Omental fat pad (tissue), 4 donors: ENCODE measurements at places on chromosomes 7 and 10.

GRCh38 chr10:129280908-129281586 lies 186.0 kb upstream of the MGMT start:
- DNase-seq: no peak

GRCh38 chr7:86748843-86749719 lies 105.4 kb downstream of the GRM3 start:
- no peak for DNase-seq

GRCh38 chr10:4283846-4284610 lies 499.0 kb upstream of the KLF6 start:
- no peak for DNase-seq

- no peak for DNase-seq
Observed at GRCh38 chr10:95400787-95401186, 110.0 kb upstream of the PDLIM1 start.

DNA sequence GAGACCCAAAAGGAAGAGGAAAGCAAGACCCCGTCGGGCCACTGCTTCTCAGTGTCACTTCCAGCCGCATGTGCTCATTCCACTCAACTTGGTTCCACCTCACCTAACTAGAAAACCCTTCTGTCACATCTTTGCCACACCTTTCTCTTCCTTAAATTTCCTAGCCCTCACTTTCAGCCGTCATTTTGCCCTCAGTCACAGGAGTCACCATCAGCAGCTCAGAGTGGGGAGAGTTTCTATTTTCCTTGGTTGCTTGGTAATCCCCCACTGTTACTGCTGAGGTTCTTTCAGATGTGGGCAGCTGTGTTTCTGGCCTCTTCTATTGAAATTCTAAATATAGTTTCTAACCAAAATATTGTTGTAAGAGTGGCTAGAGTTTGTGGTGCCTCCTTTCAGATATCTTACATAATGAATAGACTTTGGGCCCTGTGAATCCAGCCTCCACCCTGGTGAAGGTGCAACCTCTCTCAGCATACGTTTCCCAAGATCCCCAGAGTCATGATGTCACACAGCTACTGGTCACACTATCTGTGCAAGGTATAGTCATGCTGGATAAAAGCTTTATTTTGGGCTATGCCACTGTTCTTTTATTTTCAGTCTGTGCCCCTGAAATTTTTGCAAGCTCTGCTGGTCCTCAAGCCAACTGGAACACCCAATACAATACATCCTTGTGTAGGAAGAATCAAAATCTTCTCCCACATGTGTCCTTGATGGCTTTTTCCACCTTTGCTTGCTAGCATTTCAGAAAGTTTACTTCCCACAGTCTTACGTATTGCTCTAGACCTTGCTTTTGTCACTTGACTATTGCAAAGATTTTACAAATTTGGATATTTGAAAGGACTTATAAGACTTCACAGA lies 9.2 kb downstream of the AGBL3 start:
- DNase-seq: no peak

DNA sequence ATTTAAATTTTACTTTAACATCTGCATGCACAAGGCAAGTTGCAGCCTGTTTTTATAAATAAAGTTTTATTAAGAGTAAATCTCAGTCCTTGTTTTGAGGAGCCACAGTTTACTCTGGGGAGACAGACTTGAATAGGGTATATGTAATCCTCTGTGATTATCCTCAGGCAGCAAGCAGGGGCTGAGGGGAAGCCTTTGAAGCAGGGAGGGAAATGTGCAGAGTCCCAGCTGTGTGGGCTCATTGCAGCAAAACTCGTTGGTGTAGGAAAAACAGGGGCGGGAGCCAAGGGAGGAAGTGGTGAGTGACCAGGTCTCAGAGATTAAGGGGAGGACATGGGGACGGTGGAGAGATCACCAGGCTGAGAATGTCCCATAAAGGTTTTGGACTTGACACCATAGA lies 34.3 kb upstream of the SMC3 start:
- no peak for DNase-seq

- no peak for DNase-seq
Observed at GRCh38 chr10:515674-516073, 173.8 kb downstream of the DIP2C start.

DNA sequence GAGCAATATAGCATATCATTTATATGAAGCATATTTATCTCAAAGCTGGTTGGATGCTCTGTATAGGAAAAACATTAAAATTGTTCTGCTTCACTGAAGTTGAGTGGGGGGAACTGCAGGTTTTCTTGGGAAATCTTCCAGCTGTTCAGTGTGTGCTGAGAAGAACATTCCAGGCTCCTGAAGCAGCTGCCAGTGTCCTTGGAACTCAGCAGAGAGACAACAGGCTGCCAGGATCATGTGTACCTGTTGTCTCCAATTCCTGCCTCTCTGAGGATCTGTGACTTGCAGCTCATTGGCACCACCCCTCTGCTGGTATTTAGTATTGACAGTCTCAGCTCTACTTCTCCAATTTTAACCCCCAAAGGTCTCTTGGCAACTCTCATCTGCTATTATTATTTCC lies 42.3 kb upstream of the PRKG1 start:
- DNase-seq: no peak

DNA sequence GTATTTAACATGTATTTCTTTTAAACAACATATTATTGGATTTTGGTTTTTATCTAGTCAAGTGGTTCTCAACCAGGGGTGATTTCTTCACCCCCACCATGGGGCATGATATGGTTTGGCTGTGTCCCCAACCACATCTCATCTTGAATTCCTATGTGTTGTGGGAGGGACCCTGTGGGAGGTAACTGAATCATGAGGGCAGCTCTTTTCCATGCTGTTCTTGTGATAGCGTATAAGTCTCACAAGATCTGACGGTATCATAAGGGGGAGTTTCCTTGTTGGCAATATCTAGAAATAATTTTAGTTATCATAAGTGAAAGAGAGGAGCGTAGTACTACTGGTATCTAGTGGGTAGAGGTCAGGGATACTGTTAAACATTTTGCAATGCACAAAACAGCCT lies 37.6 kb downstream of the TMEM168 start:
- DNase-seq: no peak

GRCh38 chr10:22250897-22251660 lies 33.3 kb upstream of the EBLN1 start:
- no peak for DNase-seq

GRCh38 chr7:34011696-34012095 lies 106.4 kb downstream of the BMPER start:
- DNase-seq: no peak

- no peak for DNase-seq
Observed at GRCh38 chr7:158695726-158696452, 8.7 kb downstream of the NCAPG2 start.

GRCh38 chr7:152607007-152607406 lies 68.9 kb downstream of the XRCC2 start:
- no peak for DNase-seq

DNA sequence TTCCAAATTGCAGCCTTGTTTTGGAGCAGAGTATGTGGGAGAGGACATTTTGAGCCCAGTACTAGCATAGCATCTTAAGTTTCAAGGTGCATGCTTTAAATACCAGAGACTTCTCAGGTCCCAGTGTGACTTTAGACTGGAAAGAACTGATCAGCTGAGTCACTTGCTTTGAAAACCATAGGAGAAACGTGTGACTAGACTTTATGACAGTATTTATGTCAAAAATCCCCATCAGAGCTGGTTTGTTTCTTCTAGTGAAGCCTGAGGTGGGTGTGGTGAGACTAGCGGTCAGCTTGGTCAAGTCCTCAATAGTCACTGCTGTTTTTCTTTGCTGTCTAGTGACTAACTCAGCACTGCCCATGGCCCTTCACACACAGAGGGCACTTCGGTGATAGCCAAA lies 724.2 kb downstream of the GATA3 start:
- DNase-seq: no peak

GRCh38 chr10:31290386-31290785 lies 28.6 kb upstream of the ZEB1 start:
- no peak for DNase-seq

GRCh38 chr7:92973974-92974373 lies 137.6 kb upstream of the CDK6 start:
- DNase-seq: no peak

GRCh38 chr7:128200376-128200775 lies 40.7 kb upstream of the LEP start:
- no peak for DNase-seq

GRCh38 chr7:108716783-108717182 lies 147.1 kb downstream of the DNAJB9 start:
- DNase-seq: no peak

GRCh38 chr10:51250278-51250920 lies 176.1 kb downstream of the PRKG1 start:
- no peak for DNase-seq

DNA sequence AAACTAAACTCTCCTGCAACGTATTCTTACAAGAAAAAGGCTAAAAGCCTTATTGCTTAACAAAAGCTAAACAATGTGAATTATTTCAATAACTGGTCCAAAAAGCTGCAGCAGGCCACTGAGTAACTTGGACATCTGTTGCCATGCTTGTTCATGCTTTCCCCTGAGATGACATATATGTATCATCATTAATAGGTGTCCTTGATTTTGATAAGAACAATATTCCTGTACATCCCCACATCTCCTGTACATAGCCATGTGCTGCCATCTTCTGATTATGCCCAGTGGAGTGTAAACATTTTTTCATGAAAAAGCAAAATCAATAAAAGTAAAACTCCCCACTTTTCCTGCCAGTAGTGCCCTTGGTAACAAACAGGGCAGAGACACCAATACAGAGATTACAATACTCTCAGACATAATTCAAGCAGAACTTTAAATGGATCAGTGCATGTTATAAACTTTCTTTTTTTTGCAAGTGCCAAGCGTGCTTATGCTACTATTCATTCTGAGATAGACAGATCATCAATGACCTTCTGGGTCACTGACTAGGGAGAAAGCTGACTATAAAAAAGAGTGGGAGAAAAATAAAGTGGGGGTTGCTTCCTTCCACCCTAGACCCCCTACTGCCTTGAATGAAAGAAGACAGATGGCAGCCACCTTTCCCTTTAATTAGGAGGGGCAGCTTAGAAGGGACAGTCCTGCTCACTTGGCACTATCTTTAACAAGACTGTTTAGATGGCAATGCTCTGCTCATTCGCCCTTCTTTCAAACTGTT lies 205.5 kb upstream of the KLF14 start:
- no peak for DNase-seq

DNA sequence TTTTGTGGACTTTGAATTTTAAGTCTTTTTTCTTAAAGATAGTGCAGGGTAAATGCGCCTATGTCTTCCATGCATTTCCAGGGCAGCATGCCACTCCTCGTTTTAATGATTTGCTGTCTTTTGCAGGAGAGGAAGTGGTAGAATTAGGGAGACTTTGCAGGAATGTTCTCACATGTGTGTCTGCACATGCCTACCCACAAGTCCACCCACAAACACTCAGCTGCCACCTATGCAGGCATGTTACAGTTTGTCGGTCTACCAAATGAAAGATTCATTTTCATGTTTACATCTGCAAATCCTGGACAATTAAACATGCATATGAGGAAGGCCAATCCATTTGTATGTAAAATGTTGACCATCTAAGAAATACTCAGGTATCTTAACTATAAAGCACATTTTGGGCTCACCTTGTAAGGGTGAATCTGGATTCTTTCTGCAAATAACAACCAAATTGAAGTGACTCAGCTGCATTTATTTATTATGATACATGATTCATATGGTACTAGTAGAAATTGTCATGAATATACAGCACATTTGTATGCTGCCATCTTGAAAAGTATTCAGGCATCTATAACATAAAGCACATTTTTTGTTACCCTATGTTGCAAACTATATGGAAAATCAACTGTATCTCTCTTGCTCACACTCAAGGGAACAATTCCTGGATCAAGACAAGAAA lies 4.7 kb upstream of the TEX36 start:
- no peak for DNase-seq

DNA sequence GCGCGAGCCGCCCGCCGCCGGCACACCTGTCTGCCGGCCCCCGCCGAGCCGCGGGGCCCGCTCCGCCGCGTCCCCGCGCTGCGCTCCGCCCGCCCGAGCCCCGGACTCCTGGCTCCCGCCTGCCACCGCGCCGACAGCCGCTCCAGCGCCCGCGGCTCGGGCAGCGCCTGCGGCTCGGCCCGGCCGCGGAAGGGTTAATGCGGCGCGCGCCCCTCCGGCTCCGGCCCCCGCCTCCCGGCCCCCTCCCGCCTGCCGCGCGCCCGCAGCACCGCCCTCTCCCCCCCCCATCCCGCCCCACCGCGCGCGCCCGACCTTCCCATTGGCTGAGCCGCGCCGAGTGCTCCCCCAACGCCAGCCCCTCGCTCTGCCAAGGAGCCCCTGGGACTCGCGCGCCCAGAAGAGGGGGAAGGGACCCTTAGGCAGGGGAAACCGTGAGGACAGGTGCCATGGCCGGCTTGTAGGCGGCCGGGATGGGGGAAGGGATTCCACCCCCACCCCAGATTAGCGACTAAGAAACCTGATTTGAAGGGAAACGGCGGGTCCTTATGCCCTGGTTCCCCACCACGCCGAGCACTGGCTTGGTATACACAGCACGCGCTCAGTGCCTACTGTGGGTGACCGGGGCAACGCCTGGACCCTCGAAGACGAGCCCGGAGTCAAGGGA lies at the start of gene KCNH2:
Gene KCNH2 (minus strand): TSS at position 196 of the 664 bp plus-strand sequence. CDS start 408 bp downstream, outside the sequence.
- no peak for DNase-seq

GRCh38 chr7:117791877-117792780 lies 81.1 kb downstream of the CTTNBP2 start:
- DNase-seq: no peak

- peak; percentile 4 for DNase-seq
Observed at GRCh38 chr10:78774999-78775711, 293.6 kb upstream of the ZMIZ1 start.

- DNase-seq: no peak
Observed at GRCh38 chr10:58695022-58695421, 182.3 kb downstream of the BICC1 start.

GRCh38 chr10:110841767-110842267 lies 29.9 kb upstream of the PDCD4 start:
- DNase-seq: no peak

GRCh38 chr10:75612904-75613684 lies 181.7 kb downstream of the LRMDA start:
- no peak for DNase-seq

DNA sequence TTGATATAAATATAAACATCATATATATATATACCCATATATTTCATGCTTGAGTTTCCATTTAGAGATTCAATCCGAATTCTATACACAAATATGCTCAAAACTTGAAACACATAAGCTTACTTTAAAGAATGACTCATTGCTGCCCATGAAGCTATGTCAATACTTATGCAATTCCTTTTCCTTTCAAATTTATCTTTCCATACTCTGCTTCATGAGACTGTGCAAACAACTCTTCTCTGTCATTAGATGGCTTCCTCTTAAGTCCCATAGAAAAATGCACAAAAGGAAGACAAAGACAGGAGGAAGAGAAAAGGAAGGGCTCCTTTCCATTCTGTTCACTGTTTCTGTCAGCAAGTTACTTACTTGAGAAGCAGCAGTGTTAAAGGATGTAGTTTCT lies 895.7 kb upstream of the SORCS1 start:
- DNase-seq: no peak

DNA sequence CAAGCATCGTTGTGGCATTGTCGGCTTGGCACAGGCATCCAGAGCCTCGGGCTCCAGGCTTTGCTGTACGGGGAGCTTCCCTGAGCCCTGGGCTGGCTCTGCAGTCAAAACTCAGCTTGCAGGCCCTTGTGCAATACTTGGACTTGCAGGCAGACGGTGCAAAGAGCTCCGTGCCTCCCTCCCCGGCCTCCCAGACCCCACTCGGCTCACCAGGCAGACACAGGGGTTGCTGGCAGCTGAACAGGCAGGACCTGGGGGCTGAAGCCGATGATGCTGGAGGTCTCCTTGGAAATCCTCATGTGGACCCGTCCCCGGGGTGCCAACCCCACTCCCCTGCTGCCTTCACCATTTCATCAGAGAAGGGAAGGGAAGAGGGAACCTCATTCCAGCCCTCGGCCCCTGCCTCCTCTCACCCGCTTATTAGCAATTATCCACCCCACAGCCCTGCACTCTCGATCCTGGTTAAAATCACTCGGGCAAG lies 59.6 kb upstream of the GNA12 start:
- no peak for DNase-seq

GRCh38 chr10:3763035-3763456 lies 22.0 kb downstream of the KLF6 start:
- DNase-seq: no peak
